Neuronal stem cell (in vitro differentiated cells): ENCODE measurements at places on chromosomes 6 and 20.

DNA sequence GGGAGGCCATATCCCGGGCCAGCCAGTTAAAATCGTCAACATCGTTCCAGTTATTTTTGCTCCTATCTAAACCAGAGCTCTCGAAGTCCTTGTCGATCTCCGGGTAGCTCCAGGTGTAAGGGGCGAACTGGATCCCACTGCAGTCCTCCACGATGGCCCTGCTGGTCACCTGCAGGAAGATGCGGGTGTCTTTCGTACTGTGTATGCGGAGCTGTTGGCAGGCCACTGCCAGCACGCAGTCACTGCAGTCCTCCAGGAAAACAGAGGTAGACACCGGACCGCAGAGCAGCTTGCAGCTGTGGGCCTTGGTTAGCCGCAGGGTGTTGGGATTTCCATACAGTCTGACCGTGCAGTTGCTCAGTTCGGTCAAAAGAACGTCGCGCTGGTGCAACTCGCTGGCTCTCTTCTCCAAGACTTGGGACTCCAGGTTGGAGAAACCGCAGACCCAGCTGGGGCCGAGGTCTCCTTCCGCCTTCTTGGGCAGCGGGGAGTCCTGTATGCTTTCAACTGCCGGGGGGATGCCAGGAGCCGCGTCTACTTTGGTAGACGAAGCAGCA lies 742 bp downstream of the TBCC start:
- DNase-seq = peak; percentile 12

- DNase-seq = no peak
Observed at GRCh38 chr6:104955491-104955890, 1.4 kb upstream of the LIN28B start.

DNA sequence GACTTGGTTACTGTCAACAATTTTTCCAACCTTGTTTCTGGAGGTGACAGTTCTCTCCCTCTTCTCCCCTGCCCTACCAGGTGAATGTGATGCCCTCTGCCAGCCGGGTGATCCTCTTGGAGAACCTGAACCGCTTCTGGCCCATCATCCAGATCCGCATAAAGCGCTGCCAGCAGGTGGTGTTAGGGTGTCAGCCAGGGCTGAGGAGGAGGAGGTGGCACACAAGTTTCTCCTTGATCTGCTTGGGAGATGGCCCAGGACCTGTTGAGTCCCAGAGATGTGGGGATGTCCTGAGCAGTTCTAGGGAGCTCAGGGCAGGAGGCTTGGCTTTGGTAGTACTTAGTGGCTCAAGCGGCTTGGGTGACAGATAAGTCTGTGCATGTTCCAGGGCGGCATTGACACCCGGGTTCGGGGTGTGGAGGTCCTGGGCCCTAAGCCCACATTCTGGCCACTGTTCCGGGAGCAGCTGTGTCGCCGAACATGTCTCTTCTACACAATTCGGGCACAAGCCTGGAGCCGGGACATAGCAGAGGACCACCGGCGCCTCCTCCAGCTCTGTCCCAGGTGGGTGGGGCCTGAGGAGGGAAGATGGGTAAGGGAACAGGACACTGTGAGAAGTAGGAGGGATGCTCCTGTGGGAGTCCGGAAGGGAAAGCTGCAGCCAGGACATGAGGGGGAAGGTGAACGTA lies 21.2 kb downstream of the CUL9 start:
- DNase-seq = no peak

- DNase-seq = no peak
Observed at GRCh38 chr6:2663123-2663522, 87.6 kb downstream of the MYLK4 start.

- DNase-seq = no peak
Observed at GRCh38 chr6:111714416-111715270, 109.0 kb upstream of the TRAF3IP2 start.
